ENCODE measurements at places on chromosomes 3 and 15.

DNA sequence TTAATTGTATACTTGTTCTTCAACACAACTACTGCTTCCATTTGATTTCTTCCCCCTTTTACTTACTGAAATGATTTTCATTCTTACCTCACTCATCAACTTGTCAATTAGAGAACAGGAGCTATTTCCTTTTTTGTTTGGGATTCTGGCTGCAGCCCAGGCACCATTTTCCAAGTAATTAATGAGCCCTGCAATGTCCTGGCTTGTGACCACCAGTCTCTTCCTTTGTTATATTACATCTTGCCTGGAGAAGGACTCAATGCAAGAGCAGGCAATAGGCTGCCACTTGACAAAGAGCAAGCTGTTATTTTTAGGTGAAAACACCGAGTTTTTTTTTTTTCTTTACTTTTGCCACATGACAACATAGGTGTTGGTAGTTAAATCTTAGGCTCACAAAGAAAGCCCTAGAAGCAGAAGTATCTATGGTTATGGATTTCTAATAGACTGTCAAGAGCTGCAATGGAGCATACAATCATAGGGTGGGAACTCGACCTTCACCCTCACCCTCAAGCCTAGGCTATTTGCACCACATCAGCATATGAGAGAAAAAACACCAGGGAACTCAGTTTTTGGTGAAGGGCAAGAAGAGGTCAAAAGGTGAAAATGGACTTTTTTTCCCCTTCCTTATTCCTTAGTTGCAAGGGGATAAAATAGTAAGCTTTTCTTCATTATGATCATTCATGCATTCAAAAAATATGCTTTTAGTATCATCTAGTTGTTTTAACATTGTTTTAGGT, 114.9 kb downstream of the TNIK start:
- DNase-seq, result no peak
- no peak overlapping the region for H3K4me3 ChIP-seq
- no peak overlapping the region for H3K27ac ChIP-seq
- no peaks in the 10 kb centered on the region for H3K27me3 ChIP-seq
- H3K4me1 ChIP-seq, result peaks cover 3% of the 10 kb centered on the region

GRCh38 chr3:186691676-186692075, 25.5 kb upstream of the KNG1 start:
- no peaks in the 10 kb centered on the region for H3K4me1 ChIP-seq
- no peak overlapping the region for H3K27ac ChIP-seq
- DNase-seq, result no peak
- no peaks in the 10 kb centered on the region for H3K36me3 ChIP-seq
- H3K4me3 ChIP-seq, result no peak overlapping the region
- no peaks in the 10 kb centered on the region for H3K27me3 ChIP-seq

DNA sequence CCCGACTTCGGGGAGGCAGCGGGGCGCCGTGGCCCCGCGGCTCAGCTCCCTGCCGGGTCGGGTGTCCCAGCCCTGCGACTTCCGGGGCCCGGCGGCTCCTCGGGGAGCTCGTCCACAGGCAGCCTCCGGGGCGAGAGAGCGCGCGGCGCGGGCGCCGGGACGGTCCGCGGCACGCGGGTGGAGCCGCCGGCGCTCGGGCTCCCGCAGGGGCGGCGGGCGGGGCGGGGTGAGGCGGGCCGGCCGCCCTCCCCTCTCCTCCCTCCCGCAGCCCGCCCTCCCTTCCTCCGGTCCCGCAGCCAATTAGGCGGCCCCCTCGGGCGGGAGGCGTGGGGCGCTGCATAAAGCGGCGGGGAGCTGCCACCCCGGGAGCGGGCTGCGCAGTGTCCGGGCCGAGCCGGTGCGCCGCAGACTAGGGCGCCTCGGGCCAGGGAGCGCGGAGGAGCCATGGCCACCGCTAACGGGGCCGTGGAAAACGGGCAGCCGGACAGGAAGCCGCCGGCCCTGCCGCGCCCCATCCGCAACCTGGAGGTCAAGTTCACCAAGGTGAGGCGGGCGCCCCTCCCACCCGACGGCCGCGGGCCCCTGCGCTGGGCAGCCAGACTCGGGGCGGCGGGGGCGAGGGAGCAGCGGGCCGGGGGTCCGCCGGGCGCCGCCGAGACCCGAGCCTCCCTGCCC, at the start of gene ALDH1A3:
Gene ALDH1A3 (plus strand): TSS at position 368 of the 675 bp plus-strand sequence. CDS start 77 bp downstream, at position 445.
- H3K27me3 ChIP-seq, result peaks cover 11% of the 10 kb centered on the region
- peak within 1 kb of the TSS; percentile 53 for H3K4me3 ChIP-seq
- H3K4me1 ChIP-seq, result peaks cover 7% of the 10 kb centered on the region
- no peak for DNase-seq

DNA sequence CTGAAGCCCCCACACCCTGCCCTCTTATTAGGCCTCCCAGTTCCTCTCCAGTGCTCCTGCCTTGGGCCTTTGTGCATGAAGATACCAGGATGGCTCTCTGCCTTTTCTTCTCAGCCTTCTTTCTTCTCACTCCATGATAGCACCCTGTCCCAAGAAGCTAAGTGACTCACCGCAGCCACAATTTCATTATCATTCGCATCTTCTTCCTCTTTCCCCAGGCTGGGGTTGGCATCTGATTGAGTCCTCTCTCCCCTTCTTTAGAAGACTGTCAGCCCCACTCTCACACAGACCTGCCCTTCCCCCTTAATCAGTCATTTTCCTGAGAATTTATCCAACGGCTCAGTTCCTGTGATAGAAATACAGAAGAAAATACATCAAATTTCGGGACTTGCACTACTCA, 102.0 kb downstream of the STAC start:
- H3K36me3 ChIP-seq, result no peaks in the 10 kb centered on the region
- no peak overlapping the region for H3K27ac ChIP-seq
- H3K4me1 ChIP-seq, result no peaks in the 10 kb centered on the region
- no peak for DNase-seq

GRCh38 chr15:52331490-52332240, 36.1 kb upstream of the MYO5C start:
- H3K4me3 ChIP-seq, result no peak overlapping the region
- H3K4me1 ChIP-seq, result no peaks in the 10 kb centered on the region
- no peak overlapping the region for H3K27ac ChIP-seq

DNA sequence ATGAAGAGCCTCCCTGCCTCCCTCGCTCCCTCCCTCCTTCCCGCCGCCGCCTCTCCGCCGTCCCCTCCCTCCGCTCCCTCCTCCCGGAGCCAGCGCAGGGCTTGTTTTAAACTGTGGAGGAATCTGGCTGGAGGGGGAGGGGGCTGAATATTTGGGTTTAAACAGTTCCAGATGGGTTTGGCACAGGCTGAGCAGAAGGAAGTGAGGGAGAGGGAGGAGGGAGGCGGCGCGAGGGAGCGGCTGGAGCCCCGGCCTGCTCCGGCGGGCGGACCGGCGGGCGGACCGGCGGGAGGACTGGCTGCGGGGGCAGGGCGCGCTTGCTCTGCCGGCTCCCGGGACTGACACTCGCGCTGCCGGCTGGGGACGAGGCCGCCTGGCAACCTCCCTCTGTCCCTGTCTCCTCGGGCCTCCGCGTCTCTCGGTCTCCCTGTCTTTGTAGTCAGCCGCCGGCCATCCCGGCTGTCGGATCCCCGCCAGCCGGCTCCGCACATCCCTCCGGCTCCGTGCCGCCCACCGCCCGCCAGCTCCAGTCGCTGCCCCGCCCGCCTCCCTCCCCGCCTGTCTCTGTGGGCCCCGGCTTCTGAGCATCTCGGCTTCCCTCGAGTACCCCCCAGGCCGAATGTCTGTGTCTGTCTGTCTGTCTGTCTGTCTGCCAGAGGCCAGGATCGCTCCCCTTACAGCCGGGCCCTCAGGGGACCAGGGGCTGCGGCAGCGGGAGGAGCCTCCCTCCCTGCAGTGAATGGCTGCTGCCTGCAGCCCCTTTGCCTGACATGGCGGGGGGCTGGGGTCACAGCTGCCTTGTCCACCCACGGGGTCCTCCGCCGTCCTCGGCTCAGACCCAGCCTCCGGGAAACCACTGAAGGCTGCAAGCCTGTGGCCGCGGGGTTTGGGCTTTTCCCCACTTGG, 7.6 kb downstream of the EPHB3 start:
- H3K4me3 ChIP-seq, result no peak overlapping the region
- DNase-seq, result no peak
- H3K27me3 ChIP-seq, result no peaks in the 10 kb centered on the region

DNA sequence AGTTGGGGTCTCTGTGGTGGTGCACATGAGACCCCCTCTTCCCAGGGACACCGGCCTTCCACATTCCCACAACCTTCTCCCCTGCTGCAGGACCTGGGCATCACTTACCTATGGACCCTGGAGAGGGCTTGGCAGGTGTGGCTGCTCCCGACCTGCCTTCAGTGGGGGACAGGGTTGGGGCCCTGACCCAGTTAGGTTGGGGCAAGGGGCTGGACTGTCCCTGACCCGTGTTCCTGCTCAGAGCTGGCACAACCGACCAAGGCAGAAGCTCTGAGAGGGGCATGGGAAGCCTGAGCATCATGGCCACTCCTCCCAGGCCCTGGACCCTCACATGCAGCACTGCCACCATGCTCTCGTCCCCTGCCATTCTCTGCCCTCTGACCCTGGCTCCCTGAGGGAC, 6.1 kb downstream of the NBEAL2 start:
- H3K4me3 ChIP-seq, result no peak overlapping the region
- DNase-seq, result no peak
- no peaks in the 10 kb centered on the region for H3K27me3 ChIP-seq
- H3K4me1 ChIP-seq, result no peaks in the 10 kb centered on the region

GRCh38 chr3:81743096-81744025, 18.1 kb downstream of the GBE1 start:
- H3K27ac ChIP-seq, result peak overlapping the region; percentile 83
- H3K4me3 ChIP-seq, result no peak overlapping the region
- DNase-seq, result no peak
- H3K4me1 ChIP-seq, result peaks cover 7% of the 10 kb centered on the region

DNA sequence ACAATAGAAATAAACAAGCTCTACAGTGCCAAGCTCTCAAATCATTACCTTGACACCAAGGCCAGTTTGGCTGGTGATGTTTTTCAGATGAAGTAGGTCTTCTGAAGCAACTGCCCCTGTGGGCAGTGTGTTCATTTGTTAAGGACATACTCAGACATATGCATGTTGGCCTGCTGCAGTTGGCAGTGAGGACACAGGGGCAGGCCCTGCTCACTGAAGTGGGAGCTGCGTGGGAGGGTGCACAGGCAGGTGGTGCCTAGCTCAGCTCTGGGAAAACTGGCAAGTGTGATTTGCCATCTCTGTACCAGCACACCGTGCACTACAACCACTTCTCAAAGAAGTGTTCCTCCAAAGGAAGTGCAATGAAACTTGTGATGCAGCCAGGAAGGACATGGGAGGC, 28.5 kb upstream of the SNRK start:
- no peaks in the 10 kb centered on the region for H3K36me3 ChIP-seq
- H3K4me3 ChIP-seq, result no peak overlapping the region
- DNase-seq, result no peak
- no peaks in the 10 kb centered on the region for H3K27me3 ChIP-seq

GRCh38 chr3:186530415-186530814, 13.8 kb downstream of the CRYGS start:
- no peak overlapping the region for H3K27ac ChIP-seq
- DNase-seq, result no peak
- H3K4me3 ChIP-seq, result no peak overlapping the region
- no peaks in the 10 kb centered on the region for H3K27me3 ChIP-seq

DNA sequence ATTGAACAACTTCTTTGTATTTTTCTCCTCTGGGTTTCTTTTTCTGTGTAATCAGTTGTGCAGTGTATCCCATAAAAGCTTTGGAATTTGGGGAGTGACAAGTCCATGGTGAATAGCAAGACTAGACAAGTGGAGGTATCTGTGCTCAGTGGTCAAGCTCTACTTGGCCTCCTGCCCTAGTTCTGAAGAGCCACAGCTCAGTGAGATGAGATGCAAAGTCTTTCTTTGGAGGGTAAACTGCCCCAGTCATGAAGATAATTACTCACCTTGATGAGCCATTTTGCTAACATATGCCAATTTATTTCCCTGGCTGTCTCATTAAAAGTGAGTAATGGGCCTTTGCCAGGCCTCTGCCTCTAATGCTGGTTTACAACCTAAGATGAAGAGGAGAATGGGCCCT, 271.2 kb upstream of the TRIM42 start:
- H3K4me1 ChIP-seq, result no peaks in the 10 kb centered on the region
- no peak overlapping the region for H3K27ac ChIP-seq
- DNase-seq, result no peak
- H3K4me3 ChIP-seq, result no peak overlapping the region
- H3K27me3 ChIP-seq, result no peaks in the 10 kb centered on the region
- no peaks in the 10 kb centered on the region for H3K36me3 ChIP-seq

DNA sequence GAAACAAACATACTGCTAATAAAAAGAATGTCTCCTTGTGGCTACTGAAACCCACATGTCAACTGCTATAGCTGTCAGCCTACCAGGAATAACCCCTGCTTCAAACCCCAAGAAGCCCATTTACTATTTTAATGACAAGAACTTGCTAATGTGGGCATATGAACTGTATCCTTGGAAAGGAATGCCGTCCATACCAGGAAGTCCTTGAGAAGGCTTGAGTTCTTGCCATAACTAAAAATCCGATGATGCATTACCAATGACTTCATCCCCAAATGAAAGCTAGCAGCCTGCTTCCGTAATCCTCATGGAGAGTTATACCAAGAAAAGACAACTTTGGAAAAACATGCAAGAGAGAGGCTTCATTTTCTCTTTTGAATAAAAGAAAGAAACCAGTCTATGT, 34.8 kb downstream of the MINDY4B start:
- no peaks in the 10 kb centered on the region for H3K36me3 ChIP-seq
- no peak overlapping the region for H3K4me3 ChIP-seq
- H3K27me3 ChIP-seq, result no peaks in the 10 kb centered on the region

- H3K36me3 ChIP-seq, result no peaks in the 10 kb centered on the region
- no peaks in the 10 kb centered on the region for H3K27me3 ChIP-seq
- H3K27ac ChIP-seq, result no peak overlapping the region
These were observed 35.2 kb downstream of the CMSS1 start for GRCh38 chr3:99852851-99853250.

- no peaks in the 10 kb centered on the region for H3K4me1 ChIP-seq
- H3K4me3 ChIP-seq, result no peak overlapping the region
- DNase-seq, result no peak
- H3K36me3 ChIP-seq, result no peaks in the 10 kb centered on the region
- H3K27ac ChIP-seq, result no peak overlapping the region
- no peaks in the 10 kb centered on the region for H3K27me3 ChIP-seq
These were observed 293.0 kb upstream of the SOX14 start for GRCh38 chr3:137471130-137471529.

- no peaks in the 10 kb centered on the region for H3K36me3 ChIP-seq
- H3K4me1 ChIP-seq, result peaks cover 17% of the 10 kb centered on the region
- DNase-seq, result no peak
- no peaks in the 10 kb centered on the region for H3K27me3 ChIP-seq
- no peak overlapping the region for H3K27ac ChIP-seq
- H3K4me3 ChIP-seq, result no peak overlapping the region
These were observed 4.2 kb downstream of the RAP2B start for GRCh38 chr3:153166206-153166605.
